ENCODE measurements at places on chromosomes 4 and X. TPM values are rescaled to one million over a fixed set of nuclear protein-coding genes. Genes with fewer than 3 reads are reported as not detected.

The RS1 gene
- total RNA-seq: not detected

- H3K36me3 ChIP-seq: no peaks in the 10 kb centered on the region
- no peaks in the 10 kb centered on the region for H3K27me3 ChIP-seq
- no peak overlapping the region for H3K27ac ChIP-seq
- no peaks in the 10 kb centered on the region for H3K4me1 ChIP-seq
These were observed 408.9 kb downstream of the GLUD2 start for GRCh38 chrX:121456315-121456714.

The OPHN1 gene
- 3.0 TPM for total RNA-seq

- no peaks in the 10 kb centered on the region for H3K27me3 ChIP-seq
- H3K4me1 ChIP-seq: peaks cover 12% of the 10 kb centered on the region
- H3K4me3 ChIP-seq: no peak overlapping the region
- DNase-seq: no peak
- no peaks in the 10 kb centered on the region for H3K36me3 ChIP-seq
These were observed 296.2 kb downstream of the INPP4B start for GRCh38 chr4:142549726-142550463.

The ADH1A gene
- not detected for total RNA-seq

The HMX1 gene
- 0.19 TPM for total RNA-seq

DNA sequence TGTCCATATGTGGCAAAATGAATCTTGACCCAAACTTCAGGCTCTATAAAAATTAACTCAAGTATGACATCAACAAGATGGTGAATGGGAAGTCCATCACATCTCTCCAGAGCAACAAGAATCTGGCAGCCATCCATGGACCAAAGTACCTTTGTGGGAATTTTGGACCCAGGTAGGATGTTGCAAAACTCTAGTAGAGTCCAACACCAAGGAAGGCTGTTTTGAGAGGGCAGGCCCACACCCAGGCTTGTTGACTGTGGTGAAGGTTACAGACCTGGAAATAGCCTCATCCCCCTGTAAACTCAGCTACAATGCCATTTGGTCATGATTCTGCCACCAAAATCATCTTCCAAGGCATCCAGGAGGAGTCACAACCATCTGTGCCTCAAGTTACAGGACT, 12.9 kb downstream of the DGAT2L6 start:
- H3K4me3 ChIP-seq: no peak overlapping the region
- H3K27me3 ChIP-seq: no peaks in the 10 kb centered on the region
- no peaks in the 10 kb centered on the region for H3K36me3 ChIP-seq
- DNase-seq: no peak

The MAGEA8 gene
- total RNA-seq: not detected
